ENCODE measurements at places on chromosomes 11 and 22.

- no peak for DNase-seq
Measured at GRCh38 chr11:122440811-122441665, 214.5 kb upstream of the UBASH3B start.

DNA sequence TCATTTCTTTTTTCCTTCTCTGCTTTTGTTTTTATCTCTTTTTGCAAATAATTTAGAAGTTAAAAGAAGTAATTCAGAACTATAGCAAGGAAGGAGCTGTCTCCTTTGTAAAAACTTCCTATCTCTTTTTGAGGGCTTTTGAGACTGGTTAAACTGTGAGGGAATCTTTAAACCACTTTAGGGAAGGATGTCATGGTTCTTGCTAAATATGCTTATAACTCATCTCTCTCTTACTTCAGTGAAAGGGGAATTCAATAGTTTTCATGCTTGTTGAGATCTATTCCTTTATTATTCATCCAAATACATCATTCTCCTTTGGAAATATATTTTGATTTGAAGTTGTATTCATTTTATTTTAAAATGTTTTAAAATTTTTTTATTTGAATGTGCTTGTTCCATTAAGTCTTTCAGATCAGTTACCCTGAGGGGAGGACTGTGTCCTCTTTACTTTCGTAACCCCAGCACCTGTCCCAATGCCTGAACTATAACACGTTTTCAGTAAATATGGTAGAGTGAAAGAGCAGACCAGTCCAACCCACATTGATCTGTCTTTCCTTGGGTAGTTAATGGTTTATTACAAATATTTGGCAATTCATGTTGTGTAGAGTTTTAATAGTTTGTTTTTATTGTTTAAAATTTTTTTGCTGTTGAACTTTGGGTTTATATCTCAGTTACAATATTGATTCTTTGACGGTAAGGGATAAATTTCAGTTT lies 27.5 kb downstream of the AMOTL1 start:
- no peak for DNase-seq

DNA sequence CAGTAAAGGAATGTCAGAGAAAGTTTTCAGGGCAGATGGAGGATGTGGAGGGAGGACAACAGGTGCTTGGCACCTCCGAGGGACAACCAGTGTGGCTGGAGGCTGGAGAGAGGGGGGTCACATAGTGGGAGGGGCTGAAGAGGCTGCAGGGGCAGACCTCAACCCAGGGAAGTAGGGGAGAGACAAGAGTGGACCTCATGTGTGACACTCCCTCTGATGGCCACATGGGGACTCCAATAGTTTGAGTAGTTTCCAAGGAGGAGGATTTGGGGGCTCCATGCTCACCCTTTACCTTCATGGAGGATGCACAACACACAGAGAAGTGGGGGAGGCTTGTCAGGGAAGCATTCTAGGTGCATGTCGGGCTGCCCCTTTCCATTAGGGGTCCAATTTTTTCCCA lies 35.1 kb upstream of the ASPHD2 start:
- no peak for DNase-seq

DNA sequence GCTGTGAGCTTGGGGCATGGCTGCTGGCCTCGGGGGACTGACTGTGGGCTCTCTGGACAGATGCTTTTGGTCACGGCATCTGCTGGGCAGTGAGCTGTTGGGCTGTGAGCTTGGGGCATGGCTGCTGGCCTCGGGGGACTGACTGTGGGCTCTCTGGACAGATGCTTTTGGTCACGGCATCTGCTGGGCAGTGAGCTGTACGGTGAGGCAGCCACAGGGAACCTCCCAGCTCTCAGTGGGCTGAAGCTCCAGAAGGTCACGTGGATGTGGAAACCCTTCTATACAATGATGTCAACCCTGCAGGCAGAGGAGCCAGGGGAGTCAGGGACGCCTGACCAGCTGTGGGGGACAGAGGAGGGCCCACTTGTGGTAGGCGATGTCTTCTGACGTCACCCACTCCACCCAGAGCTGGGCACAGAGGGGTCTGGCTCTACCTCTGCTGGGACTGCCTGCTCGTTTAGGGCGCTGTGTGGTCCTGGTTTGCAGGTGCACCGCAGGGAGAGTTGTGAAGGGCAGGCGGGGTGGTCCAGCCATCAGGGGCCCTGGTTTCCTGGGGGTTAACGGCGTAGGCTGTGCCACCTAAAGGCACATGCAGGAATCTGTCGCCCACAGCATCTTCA lies 1331.3 kb downstream of the BRD1 start:
- no peak for DNase-seq

DNA sequence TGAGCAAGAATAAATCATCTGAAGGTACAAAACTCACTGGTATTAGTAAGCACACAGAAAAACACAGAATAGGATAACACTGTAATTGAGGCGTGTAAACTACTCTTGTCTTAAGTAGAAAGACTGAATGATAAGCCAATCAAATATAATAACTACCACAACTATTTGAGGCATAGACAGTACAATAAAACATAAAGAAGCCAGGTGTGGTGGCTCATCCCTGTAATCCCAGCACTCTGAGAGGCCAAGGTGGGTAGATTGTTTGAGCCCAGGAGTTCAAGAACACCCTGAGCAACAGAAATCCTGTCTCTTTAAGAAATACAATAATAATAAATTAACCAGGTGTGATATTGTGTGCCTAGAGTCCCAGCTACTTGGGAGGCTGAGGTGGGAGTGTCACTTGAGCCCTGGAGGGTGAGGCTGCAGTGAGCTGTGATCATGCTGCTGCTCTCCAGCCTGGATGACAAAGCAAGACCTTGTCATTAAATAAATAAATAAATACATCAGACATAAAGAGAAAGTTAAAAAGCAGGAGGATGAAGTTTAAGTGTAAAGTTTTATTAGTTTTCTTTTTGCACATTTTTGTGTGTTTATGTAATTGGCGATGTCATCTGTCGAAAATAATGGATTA lies 390.6 kb downstream of the DYNC2H1 start:
- no peak for DNase-seq

- no peak for DNase-seq
Measured at GRCh38 chr22:20677684-20678242, 96.2 kb upstream of the SERPIND1 start.

DNA sequence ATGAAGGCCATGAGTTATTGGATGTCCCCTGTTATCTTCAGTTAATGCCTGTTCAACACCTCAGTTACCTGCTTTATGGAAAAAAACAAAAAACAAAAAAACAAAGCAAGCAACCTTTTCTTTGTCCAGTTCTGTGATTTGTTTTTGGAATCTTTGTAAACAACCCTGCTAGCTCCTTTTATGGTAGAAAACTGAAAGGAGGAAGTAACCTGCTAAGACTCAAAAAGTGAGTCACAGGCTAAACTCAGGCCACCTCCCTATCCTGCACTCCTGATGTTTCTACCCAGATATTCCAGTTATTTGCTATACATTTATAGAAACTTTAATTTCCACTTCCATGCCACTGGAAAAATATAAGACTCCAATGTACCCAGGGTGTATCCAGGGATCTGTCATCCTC lies 20.6 kb upstream of the TLCD5 start:
- no peak for DNase-seq

DNA sequence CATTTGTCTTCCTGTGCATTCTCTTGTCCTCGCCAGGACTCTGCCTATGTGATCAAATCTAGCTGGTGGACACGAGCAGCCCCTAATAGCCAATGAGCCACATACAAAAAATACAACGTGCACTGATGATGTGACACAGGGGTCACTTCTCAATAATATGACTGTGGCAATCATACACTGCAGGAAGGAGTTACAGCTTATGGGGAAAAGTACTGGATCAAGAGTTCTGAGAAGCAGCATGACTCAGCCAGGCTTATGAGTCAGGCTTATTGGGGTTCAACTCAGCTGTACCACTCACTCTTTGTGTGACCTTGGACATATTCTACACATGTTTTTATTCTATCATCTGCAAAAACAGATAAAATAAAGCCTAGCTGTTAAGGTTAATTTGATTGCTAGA lies 889.4 kb upstream of the TENM4 start:
- DNase-seq = no peak

Measured in GM12891 (cell line).